ENCODE measurements at places on chromosomes 13 and 19.

GRCh38 chr13:92150606-92151005 lies 752.2 kb downstream of the GPC5 start:
- no peak for DNase-seq

GRCh38 chr13:103436057-103436654 lies 369.9 kb upstream of the SLC10A2 start:
- no peak for DNase-seq

DNA sequence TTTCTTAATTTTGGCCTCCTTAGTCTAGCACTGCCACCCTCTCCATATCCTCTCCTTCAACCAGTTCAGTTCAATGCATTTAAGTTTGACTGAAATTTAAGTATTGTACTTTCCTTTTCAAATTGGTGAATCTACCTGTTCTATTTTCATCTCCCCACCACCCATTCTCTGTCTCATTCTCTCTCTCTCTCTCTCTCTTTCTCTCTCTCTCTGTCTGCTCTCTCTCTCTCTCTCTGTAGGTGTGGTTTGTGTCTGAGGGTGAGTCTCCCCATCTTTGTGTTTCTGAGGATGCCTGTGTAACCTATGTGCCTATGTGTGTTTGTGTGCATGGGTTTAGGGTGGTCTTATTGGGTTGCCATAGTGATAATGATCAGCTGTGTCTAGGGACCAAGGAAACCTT lies 10.1 kb downstream of the PDX1 start:
- no peak for DNase-seq

DNA sequence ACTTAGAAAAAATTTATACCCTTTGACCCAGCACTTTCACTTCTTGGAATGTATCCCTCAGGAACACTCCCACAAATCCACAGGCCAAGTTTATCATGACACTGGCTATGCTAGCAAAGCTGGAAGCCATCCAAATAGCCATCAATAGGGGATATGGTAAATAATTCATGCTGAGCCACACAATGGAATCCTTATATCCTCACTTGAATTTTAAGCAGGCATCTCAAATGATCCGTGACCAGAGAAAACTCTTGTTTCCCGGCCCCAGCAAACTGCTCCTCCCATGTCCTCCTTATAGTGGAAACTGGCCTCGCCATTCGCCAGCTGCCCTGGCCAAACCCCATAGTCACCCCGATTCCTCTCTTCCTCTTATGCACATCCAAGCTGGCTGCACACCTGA lies 37.6 kb downstream of the GRIK5 start:
- DNase-seq: no peak

GRCh38 chr19:16077984-16078758 lies 1.9 kb downstream of the TPM4 start:
- DNase-seq: peak; percentile 31

DNA sequence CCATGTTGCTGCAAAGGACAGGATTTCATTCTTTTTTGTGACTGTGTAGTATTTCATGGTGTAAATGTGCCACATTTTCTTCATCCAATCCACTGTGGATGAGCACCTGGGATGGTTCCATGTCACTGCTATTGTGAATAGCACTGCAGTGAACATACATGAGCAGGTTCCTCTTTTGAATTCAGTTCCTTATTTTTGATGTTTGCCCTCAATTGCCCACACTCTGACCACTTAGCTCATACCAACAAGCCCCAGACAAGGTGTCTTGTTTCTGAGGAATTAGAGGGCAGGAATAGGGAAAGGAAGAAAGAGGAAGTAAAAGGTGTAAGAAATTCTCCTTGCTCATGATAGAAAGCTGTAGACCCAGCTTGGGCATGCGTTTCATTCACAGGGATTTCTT lies 244.2 kb upstream of the ZNF507 start:
- no peak for DNase-seq

- no peak for DNase-seq
These were observed 361.0 kb downstream of the KLF12 start for GRCh38 chr13:73773168-73773549.

DNA sequence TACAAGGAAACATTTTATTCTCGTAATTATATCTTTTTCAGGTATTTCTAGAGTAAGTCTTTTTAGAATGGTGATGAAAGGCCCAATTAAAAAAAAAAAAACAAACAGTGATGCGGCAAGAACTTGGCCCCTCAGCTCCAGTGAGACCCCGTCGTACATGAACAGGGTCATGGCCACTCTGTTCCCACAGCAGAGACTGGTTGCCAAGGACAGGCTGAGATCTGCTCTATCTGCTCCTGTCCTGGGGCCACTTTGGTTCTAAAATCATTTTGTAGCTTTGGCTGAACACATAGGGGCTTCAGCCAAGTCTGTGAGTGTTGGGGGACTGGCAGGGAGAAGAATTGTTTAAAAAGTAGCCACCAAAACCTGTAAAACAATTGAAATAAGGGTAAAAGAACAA lies 286.9 kb downstream of the RFC3 start:
- no peak for DNase-seq

GRCh38 chr13:97978651-97979050 lies 25.2 kb downstream of the IPO5 start:
- DNase-seq: peak; percentile 43

DNA sequence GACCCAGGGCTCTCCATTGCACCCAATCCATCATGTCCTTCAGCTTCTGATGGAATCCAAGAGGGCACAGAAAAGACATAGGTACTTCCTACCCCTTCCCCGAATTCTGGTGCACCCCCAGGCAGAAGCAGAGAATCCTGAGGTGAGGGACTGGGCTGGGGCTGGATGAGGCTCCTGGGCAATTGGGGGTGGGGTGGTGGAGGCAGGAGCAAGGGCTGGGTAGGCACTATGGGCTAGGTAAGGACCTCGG lies 2.7 kb upstream of the KCNC3 start:
- DNase-seq: no peak

DNA sequence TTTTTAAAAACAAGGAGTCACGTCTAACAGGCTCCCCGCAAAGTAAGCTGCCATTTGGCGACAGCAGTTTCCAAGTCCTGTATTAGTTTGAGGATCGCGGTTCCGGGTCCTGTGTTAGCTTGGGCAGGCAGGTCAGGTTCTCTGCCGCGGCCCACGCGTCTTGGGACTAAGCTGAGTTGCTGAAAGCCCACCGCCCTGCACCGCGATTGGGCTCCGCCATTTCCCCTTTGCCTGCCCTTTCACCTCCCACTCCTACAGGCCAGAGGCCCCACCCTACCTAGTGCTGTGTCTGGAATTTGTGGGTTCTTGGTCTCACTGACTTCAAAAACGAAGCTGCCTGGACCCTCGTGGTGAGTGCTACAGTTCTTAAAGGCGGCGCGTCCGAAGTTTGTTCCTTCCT lies 6.8 kb downstream of the PARP4 start:
- no peak for DNase-seq

GRCh38 chr19:56110515-56111448 lies 10.3 kb downstream of the ZNF787 start:
- no peak for DNase-seq

DNA sequence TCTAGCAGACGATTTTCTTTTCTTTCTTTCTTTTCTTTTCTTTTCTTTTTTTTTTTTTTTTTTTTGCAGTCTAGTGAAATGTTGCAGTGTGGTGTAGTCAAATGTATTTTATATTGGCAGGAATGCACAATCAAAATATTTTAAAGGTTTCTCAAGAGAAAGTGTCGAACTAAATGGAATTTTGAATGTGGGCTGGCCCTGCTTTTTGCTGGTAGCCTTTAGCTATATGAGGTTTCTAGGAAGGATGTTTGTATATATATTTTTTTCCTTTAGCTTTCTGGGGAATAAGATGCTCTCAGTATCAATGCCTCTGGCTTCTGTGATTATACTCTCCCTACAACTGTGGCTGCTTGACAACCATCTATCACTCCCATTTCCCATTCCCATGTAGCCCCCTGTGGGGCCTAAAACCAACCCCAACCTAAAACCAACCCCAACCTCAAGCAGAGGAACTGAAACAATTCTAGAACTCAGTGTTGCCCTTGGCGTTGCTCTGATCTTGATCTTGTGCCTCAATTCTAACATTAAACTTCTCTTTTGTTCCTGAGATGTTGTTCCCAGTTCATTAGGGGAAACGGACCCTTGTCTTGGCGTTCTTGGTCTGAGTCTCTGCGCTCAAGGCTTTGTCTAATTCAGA lies 27.1 kb downstream of the CYSLTR2 start:
- DNase-seq: no peak

DNA sequence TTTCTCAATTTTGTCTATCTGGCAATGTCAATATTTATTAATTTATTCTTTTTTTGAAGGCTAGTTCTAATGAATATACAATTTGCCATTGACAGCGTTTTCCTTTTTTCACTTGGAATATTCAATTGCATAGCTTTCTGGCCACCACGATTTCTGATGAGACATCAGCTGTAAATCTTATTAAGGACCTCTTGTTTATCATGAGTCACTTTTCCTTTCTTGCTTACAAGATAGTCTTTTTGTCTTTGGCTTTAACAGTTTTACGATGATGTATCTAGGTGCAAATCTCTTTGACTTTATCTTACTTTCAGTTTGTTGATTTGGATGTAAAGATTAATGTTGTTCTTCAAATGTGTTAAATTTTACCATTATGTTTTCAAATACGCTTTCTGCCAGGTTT lies 991.6 kb upstream of the SLC10A2 start:
- no peak for DNase-seq

- no peak for DNase-seq
These were observed 10.9 kb downstream of the CEACAM19 start for GRCh38 chr19:44681992-44682790.

- DNase-seq: no peak
These were observed 789.7 kb upstream of the GPC6 start for GRCh38 chr13:92436924-92437323.

DNA sequence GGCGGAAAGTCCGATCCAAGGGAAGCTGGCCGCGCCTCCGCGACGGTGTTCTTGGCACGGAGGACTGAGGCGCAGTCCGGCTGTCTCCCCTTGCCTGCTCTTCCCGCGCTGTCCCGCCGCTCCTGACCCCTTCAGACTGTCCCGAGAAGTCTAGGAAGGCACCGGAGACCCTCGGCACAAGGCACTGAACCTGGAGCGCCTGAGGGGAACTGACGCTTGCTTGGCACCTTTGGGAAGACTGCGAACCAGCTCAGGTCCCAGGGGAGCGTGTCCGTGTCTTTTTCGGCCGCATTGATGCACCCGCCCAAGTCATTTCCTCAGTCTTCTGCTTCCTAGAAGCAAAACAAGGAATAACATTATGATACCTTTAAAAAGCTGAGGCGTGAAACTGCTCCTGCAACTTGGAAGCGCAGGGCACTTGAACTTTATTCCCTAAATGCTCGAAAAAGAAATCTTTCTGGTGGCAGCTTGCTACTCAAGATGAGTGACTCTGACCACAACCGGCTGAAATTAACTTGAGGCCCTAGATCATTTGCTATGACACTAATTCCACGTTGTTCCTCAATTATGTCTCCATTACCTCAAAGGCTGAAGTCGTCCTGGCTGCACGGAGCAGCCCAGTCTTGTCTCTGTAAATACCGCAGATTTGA lies 735 bp upstream of the FLT1 start:
- DNase-seq: no peak

DNA sequence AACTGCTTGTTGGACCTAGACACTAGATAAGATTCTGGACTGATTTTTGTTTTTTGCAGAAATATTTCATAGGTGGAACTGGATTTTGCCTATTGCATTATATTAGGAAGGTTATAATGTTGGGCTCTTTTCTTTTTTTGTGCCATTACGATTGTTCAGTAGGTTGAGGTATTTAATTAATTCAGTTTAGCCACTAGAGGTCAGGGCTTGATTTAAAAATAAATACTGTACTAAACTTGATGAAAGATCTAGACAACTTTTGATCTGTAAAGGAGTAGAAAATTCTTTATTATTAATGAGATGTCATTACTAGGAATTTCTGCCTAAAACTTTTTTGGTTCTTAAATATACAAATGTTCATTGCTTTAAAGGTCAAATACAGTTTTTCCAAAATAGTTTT lies 15.2 kb upstream of the SUPT20H start:
- DNase-seq: peak; percentile 50

GRCh38 chr19:294341-294945 lies 3.2 kb upstream of the PLPP2 start:
- DNase-seq: peak; percentile 56

GRCh38 chr19:1383017-1383311 lies 743 bp upstream of the NDUFS7 start:
- no peak for DNase-seq

DNA sequence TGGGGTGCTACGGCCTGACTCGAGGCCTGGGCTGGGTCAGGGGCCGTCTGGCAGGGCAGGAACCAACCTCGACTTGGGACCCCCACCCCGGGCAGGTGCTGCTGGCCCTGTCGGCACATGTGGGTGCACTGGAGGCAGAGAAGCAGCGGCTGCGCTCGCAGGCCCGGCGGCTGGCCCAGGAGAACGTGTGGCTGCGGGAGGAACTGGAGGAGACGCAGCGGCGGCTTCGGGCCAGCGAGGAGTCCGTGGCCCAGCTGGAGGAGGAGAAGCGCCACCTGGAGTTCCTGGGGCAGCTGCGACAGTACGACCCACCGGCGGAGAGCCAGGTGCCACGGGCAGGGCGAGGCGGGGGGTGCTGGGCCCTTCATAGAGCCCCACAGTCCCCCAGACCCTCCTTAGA lies 5.9 kb downstream of the KLC3 start:
- DNase-seq: peak; percentile 58

DNA sequence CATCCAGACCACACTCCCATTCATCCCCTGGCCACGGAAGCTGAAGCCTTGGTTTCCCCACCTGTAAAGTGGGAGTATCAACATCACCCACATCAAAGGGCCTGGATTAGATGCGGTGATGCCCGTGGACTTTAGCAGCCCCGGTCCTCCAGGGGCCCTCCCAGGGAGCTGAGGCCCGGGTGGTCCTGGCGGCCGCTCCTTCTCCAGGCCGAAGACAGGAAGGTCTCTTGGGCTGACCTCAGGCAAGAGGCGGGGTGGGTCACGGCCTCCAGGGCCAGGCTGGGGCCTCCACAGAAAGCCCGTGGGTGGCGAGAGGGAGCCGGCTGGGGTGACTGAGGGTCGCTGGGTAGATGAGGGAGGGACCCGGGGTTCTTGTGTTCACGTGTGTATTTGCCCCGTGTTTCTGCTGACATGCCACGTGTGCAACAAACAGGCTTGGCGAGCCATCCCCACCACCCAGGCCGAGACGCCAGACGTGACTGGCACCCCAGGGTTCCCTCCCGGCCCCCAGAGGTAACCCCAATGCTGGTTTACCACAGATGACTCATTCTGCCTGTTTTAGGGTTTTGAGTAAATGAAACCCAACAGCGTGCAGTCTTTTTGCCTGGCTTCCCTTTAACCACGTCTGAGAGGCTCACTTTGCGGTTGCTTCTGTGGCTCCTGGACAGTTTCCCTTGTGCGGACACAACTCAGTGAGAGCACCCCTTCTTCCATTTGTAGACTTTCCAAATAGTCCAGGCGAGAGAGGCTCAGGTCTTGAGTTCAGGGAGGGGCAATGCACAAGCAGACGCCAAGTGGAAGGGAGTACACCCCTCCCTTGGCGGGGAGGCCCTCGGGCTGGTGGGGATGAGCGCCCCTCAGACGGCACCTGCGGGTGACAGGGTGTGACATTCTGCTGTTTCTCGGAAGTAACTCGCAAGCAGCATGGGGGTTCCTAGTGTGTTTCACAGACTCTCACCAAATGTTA lies 42.9 kb downstream of the C13orf46 start:
- no peak for DNase-seq

Measured in GM03348 (cell line).